ENCODE measurements at places on chromosomes 16 and 17. TPM values are rescaled to one million over a fixed set of nuclear protein-coding genes. Genes with fewer than 3 reads are reported as not detected.

- no peak for DNase-seq
Observed at GRCh38 chr17:78652024-78652423, 74.8 kb upstream of the DNAH17 start.

DNA sequence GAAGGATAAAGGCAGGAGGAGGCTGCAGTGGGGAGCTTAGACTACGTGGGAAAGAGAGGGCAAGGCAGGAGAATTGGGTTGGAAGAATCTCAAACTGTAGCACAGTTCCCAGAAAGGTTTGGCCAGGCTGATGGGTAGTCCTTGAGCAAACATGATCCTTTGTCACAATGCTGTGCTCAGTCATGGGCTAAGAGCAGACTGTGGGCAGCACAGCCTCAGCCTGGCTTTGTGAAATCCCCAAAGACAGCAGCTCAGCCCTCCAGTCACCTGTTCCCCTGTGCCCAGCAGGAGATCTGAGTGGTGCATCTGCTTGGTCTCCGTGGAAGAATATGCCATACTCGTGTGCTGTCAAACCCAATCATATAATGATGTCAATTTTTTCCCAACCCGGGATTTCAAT is 10.6 kb upstream of the ENGASE start:
- DNase-seq: no peak

Gene TEN1
- total RNA-seq: 121 TPM

- DNase-seq: no peak
Observed at GRCh38 chr17:859824-860195, 77.7 kb downstream of the MRM3 start.

- no peak for DNase-seq
Observed at GRCh38 chr16:67936880-67937605, 393 bp upstream of the PSMB10 start.

Data from stomach (tissue), 19 donors.